ENCODE measurements at places on chromosomes 5 and 9.

- no peak for DNase-seq
Observed at GRCh38 chr5:25614466-25614865, 969.7 kb upstream of the CDH10 start.

DNA sequence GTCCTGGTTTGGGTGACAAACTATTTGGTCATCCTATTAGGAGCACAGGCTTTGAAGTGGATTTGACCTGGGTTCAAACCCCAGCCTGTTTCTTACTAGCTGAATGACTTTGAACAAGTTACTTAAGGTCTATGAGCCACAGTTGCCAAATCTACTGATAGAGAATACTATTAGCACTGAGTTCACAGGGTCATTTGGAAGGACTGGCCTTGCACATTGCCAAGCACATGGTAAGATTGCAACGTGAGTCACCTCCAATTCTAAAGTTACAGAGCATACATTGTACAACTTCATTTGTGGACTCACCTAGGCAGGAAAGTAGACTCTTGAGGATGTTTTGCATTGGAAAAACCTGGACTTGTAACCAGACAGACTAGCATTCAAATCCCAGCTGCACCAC is 38.9 kb downstream of the MFAP3 start:
- DNase-seq = no peak

DNA sequence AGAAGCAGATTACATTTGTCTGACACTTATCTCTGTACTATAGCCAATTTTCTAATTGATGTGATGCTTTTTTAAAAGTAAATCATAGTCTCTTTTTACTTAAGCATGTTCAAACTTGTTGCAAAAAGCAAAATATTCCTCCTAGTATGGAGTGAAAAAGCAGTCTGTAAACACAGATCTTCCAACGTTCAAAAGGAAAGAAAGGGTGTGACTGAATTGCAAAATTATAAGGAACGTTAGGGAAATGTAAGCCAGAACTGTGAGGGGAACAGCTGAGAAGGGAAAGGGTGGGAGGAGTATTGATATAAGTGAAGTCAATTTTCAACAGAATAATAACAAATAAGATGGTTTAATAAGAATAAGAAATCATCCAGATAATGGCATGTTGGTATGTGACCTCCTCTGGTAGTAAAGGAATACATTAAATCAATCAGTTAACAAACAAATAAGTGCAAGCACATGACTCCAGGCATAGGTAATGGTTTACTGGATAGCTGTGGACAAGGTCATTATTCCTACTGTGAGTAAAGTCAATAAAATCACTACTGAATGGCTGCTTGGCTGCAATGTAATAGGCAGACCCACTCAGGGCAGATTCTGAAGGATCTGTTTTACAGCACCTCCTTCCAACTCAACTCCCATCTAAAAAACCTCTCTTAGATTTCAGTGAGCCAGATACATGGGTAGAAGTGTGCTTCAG is 239.1 kb upstream of the NMUR2 start:
- DNase-seq = no peak

DNA sequence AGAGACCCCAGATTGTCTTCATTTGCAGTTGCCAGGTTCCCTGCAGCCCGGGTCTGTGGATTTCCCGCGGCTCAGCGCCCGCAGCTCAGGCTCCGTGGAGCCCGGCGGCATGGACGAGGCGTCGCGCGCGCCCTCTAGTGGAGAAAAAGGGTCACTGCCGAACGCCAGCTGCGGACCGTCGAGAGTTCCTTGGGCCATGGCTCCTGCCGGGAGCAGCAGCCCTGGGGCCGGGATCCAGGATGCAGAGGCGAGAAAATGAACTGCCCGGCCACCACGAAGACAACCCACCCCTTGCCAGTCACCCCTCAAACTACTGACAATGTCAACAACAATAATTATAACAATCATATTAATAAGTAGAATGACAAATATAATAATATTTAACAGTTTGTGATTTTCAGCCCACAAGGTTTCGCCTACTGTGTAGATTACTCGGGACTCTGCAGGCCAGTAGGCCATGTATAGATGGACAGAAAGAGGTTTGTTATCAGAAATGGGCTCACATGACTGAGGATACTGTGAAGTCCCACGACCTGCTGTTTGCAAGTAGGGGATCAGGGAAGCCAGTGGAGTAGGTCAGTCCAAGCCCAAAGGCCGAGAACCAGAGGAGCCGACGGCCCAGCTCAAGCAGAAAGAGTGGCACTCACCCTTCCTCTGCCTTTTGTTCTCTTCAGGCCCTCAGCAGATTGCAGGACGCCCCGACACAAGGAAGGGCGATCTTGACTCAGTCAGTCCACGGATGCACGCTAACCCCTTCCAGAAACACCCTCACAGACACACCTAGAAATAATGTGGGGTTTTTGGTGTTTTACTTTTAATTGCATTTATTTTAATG is 43.1 kb downstream of the BOD1 start:
- DNase-seq = peak; percentile 77

GRCh38 chr5:155903791-155904190 is 423.2 kb upstream of the SGCD start:
- no peak for DNase-seq

- no peak for DNase-seq
Observed at GRCh38 chr5:189976-190365, 1.3 kb upstream of the LRRC14B start.

- DNase-seq = no peak
Observed at GRCh38 chr5:98898743-98899142, 30.1 kb downstream of the CHD1 start.

DNA sequence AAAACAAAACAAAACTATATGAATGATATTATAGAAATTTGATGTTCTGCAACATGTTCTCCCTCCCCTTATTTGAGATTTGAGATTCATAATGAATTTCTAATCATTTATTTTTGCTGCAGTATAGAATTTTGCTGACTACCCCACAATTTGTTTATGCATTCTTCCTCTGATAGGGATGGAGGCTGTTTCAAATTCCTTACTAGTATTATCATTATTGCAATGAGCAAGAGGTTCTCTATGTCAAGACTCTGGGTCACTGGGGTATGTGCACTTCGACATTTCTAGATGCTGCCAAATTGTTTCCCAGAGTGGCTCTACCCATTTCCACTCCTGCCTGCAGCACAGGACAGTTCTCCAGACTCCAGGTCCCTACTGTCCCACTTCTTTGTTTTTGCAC is 54.9 kb upstream of the DAB2IP start:
- DNase-seq = no peak

DNA sequence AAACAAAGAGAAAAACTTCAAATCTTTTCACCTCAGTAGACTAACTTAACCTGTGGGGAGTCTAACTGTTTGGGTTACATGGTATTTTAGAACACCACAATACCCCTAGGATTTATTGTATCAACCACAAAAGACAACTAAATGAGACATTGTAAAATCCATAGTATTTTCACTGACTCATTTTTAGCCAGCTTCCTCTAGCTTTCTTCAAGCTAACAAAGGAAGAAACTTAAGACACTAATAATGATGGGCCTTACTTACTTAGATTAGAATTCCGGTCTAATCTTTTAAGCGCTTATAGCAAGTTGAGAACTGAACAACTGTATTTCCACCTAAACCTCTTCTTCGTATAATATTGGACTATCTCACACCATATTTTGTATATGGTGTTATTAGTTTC is 529.3 kb downstream of the DMRTA1 start:
- no peak for DNase-seq

DNA sequence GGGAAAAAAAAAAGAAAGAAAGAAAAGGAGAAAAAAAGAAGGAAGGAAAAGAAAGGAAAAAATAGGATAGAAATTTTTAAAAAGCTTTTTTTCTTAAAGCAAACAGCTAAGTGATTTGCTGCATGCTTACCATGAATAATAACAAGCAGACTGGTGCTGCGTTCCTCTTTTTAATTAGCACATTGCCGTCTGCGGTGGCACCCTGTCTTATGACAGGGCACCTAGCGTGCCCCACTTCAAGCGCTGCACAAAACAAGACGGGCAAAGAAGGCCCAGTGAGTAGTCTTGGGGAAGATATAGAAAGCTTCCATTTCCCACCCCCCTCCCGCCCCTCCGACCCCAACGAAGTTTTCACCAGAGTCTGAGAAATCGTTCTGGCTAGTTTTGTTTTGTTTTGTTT is 513.9 kb downstream of the ZNF608 start:
- no peak for DNase-seq

GRCh38 chr5:42672925-42673324 is 83.7 kb upstream of the CCDC152 start:
- no peak for DNase-seq

- DNase-seq = no peak
Observed at GRCh38 chr9:16136961-16137360, 584.1 kb downstream of the CCDC171 start.

GRCh38 chr9:85729882-85730281 is 11.9 kb downstream of the AGTPBP1 start:
- no peak for DNase-seq

GRCh38 chr9:83772860-83773259 is 44.7 kb downstream of the GKAP1 start:
- DNase-seq = no peak

DNA sequence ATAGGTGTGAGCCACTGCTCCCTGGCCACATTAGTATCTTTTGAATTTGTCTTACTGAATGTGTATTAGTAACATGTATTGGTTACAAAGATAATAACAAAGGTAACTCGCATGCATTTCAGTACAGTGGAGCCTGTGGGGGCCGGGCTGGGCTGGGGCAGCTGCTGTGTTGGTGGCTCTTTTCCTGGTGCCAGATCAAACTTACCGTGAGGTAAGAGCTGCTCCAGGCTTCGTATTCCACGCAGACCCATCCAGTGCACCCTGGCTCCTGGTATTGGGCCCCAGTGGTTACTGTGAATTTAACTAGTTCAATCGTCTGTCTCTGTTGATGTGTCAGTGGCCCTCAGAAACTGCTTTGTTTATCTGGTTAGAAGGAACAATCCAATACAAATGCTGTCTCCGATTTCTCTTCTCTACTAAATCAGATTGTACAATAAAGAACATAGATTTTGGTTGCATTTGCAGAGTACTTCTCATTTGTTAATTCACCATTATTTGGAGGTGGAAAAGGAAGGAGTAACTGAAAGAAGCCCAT is 15.6 kb downstream of the PRRC2B start:
- DNase-seq = no peak

- DNase-seq = no peak
Observed at GRCh38 chr5:6791031-6791430, 77.8 kb downstream of the TENT4A start.
